ENCODE measurements at places on chromosomes 4 and X.

- DNase-seq = no peak
Measured at GRCh38 chr4:48470137-48470536, 13.0 kb upstream of the SLC10A4 start.

DNA sequence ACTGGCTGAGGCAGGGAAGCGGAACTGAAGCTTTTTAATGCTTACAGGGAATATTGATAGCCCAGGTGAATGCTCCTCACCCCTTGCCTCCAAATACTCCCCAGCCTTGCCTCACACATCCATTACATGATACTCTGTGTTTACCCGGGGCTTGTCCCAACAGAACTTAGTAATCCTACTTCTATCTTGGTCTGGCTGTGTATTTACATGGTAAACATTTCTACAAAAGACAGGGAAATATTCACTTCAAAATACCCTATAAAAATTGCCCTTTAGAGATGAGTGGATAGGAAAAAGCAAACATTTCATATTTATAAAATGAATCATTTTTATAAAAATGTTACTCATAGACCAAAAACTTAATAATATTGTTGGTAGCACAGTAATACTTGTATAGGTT, 120.1 kb downstream of the NHS start:
- no peak for DNase-seq

DNA sequence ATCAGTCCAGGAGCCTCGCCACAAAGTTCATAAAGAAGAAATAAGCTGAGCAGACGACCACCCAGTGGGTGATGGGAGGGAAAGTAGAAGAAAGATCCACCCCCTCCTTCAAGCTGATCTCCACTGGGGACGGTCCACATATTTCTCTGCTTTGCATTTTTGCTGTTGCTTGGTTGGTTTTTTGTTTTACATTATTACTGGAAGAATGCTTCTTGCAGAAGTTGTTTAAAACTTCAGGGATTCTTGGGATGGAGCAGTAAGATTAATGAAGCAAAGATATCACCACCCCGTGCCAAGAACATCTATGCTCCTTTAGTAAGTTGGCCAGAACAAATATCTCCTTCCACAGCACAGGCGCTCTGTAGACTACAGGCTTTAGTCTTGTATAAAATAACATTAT, 30.1 kb downstream of the LGI2 start:
- DNase-seq = no peak

DNA sequence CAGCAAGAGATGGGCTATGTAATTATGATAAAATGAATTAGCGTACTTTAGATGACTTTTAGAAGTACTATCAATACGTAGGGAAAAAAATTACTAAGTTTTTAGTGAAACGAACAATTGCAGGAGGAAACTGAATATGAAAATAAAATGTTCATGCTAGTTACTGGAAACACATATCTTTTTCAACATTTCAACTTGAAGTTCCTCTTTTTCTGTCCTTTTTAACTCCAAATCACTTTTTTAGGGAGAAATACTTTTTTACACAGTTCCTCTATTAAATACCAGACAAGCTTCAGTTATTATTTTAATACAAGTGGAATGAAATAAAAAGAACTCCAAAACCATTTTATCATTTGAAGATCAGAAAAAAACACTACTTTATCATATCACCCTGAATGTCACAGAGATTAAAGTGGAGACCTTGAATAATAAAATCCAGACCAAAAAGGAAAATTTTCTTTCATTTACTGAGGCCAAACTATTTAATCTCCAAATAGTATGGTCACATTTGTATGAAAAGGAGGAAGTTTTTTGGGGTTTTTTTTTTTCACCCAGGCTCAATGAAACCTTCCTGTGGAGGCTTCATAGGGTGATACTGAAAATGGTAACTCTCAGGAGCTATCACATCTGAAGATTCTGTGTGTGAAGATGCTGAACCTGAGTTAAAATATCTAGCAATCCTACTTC, 306.2 kb downstream of the INPP4B start:
- no peak for DNase-seq

DNA sequence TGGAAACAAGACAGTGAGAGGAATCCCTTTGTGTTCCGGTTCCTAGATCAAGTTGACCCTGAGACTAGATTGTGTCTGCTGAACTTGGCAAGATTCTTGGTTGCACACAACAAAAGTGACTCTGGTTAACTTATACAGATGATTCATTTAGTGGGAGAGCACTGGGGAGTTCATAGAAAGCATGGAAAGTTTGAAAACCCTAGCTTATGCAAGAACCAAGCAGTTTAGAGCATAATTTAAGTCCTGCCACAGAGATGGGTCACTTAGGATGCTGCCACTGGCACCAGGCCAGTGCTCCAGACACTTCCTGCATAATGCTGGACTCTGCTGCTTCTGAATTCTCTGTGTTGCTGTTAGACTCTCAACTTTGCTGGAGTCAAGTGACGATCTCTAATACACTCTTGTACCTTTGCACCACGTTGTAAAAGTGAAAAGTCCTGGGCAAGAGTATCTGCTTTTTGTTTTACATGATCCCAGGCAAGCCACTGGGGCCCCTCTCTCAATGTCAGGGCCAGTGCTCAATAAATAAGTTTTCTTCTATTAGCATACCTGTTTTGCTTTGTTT, 12.7 kb upstream of the DCUN1D4 start:
- DNase-seq = no peak

DNA sequence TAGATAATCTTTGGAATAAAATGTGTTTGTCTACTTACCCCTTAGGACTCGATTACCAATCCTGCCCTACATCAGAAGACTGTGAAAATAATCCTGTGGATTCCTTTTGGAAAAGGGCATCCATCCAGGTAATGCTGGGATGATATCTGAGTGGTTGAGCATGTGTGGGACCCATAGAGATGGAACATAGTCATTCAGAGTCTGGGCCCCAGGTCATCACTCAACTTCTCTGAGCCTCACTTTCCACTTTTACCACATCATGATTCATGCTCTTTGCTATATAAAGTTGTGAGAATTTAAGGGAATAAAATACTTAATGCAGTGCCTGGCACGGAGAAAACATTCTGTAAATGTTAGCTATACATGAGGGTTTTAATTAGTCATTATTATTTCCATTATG, 8.9 kb downstream of the BST1 start:
- DNase-seq = no peak

- DNase-seq = no peak
Measured at GRCh38 chrX:56228914-56229313, 3.2 kb upstream of the KLF8 start.

GRCh38 chrX:45524296-45524695, 323.6 kb upstream of the DIPK2B start:
- DNase-seq = peak; percentile 62

GRCh38 chr4:20445933-20446723, 194.4 kb downstream of the SLIT2 start:
- DNase-seq = no peak

DNA sequence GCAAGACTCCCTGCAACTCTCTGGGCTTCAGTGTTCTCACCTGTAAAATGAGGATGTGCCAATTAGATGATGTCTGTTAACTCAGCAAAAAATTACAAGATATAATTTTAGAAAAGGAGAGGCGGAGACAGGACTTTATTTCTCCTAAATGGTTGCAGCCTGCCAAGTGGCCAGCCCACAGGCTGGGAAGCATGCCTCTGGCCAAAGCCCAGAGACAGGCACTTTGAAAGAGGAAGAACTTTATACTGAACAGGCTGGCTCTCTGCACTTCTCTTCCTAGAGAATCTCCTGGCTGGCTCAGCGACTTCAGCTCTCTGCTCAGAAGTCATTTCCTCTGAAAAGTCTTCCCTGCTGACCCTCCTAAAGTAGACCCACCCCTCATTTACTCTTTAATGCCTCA, 3.7 kb downstream of the PRDM5 start:
- no peak for DNase-seq

GRCh38 chr4:103100691-103101090, 1.1 kb upstream of the BDH2 start:
- DNase-seq = no peak

GRCh38 chr4:53234111-53234510, 131.8 kb downstream of the SCFD2 start:
- no peak for DNase-seq
